Stimulated activated CD4-positive, alpha-beta T cell treated with anti-CD3 and anti-CD28 coated beads, TNF-alpha, amount 100 ng/mL, for 1 hour (primary cell): ENCODE measurements at places on chromosomes 12 and 14.

GRCh38 chr12:127558361-127558760 lies 708.6 kb upstream of the TMEM132C start:
- DNase-seq, result no peak

DNA sequence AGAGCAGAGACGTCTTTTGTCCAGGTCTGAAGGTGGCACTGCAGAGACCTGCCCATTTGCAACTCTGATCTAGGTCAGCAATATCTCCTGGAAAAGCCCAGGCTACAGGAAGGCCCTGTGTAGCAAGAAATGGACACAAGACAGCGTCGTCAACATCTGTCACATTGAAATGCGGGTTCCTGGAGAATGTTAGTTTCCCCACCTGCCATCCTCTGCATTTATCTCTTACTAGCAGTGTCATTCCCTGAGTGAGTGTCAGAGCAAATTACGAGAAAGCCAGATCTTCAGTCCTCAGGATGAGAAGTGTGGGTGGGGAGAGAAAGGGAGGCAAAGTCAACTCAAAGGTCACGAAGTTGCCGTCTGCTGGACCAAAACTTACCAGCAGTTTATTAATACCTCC lies 27.4 kb upstream of the FLVCR2 start:
- DNase-seq, result no peak

- no peak for DNase-seq
Observed at GRCh38 chr12:1863823-1864222, 43.5 kb downstream of the LRTM2 start.

- no peak for DNase-seq
Observed at GRCh38 chr12:115215544-115215943, 531.6 kb upstream of the TBX3 start.

GRCh38 chr12:89918172-89918846 lies 209.7 kb upstream of the ATP2B1 start:
- no peak for DNase-seq

GRCh38 chr12:113862590-113863454 lies 103.3 kb downstream of the RBM19 start:
- DNase-seq, result no peak

DNA sequence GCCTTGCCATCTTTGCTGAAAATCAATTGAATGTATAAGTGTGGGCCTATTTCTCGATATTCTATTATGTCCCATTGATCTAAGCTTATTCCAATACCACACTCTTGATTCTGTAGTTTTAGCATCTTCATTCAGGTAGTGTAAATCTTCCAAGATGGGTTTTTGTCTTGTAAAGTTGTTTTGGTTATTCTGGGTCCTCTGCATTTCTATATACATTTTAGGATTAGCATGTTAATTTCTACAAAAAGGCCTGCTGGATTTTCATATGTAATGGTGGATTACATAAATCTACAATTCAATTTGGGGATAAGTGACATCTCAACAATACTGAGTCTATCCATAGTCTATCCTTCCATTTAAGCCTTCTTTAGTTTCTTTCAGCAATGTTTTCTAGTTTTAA lies 86.0 kb upstream of the ANO4 start:
- DNase-seq, result no peak

GRCh38 chr14:95564060-95564459 lies 29.2 kb downstream of the GLRX5 start:
- no peak for DNase-seq

GRCh38 chr14:84857571-84857970 lies 672.4 kb upstream of the FLRT2 start:
- no peak for DNase-seq

- DNase-seq, result no peak
Observed at GRCh38 chr12:11085419-11085818, 6.7 kb downstream of the TAS2R43 start.

DNA sequence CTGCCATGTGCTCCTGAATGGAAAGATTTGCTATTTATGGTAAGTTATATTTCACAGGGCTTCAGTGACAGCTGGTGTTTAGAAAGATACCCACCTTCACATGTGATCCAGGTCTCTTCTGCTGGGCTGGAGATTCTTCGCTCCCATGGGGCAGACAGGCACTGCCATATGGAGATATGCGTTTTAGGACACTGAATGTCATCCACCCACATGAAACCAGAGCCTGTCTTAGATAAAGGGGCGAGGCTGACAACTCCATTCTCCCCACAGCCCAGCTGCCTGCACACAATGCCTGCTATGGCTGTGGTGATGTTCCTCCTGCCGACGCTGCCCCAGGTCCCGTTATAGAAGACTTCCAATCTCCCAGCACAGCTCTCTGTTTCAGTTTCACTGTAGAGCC lies 69.4 kb downstream of the ACSM4 start:
- DNase-seq, result no peak

- no peak for DNase-seq
Observed at GRCh38 chr12:21065845-21066244, 65.1 kb upstream of the SLCO1B1 start.

GRCh38 chr14:66111891-66112290 lies 374.3 kb upstream of the CCDC196 start:
- no peak for DNase-seq

DNA sequence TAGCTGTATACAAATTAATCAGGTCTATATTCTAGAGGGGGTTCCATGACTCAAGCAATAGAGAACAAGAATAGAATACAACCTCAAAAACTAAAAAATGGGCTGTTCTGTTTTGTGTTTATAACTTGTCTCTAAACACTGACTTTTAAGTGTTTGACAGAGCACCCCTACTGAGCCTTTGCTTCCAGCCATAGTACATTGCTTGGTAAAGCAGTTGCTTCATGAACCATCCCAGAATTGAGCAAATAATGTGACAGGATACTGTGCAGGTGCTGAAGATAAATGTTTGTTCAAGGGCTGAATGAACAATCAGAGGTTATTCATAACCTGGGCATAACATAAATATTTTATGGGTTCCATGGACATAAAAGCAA lies 11.5 kb downstream of the SPTSSA start:
- no peak for DNase-seq

GRCh38 chr12:26346736-26347135 lies 151.4 kb downstream of the SSPN start:
- DNase-seq, result no peak

- no peak for DNase-seq
Observed at GRCh38 chr14:21476523-21476924, 235 bp downstream of the RAB2B start.

GRCh38 chr12:51186465-51187085 lies 13.6 kb upstream of the TFCP2 start:
- DNase-seq, result no peak

- no peak for DNase-seq
Observed at GRCh38 chr12:131139363-131140068, 185.8 kb downstream of the ADGRD1 start.

DNA sequence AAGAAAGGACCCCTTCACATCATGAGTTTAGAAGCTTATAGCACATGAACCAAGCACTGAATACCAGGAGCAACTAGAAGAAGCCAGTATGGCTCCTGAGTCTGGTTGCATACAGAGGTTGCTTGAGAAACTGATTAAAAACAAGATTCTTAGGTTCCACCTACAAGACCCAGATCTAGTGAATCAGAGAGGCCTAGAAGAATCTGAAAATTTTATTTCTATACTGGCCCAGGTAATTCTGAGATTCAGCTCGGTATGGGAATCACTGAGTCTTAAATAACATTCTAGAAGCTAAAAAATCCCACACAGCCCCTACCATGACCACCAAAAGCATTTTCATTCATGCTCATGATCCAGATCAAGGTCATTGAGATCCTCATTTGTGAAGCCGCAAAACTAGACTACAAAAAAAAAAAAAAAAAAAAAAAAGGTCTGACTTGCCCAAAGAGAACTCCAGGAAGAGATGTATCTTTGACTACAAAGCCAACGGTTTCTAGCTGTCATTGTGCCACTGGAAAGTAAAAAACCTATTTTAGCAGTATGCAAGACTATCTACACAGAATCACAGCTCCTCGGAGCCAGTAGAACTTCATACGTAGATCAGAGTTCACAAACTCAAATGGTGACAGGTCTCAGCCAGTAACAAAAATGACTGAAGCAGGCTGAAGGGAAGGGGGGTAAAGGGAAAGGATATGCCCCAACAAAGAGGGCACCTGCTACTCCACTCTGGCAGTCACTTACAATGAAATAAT lies 168.4 kb upstream of the EGLN3 start:
- DNase-seq, result no peak

DNA sequence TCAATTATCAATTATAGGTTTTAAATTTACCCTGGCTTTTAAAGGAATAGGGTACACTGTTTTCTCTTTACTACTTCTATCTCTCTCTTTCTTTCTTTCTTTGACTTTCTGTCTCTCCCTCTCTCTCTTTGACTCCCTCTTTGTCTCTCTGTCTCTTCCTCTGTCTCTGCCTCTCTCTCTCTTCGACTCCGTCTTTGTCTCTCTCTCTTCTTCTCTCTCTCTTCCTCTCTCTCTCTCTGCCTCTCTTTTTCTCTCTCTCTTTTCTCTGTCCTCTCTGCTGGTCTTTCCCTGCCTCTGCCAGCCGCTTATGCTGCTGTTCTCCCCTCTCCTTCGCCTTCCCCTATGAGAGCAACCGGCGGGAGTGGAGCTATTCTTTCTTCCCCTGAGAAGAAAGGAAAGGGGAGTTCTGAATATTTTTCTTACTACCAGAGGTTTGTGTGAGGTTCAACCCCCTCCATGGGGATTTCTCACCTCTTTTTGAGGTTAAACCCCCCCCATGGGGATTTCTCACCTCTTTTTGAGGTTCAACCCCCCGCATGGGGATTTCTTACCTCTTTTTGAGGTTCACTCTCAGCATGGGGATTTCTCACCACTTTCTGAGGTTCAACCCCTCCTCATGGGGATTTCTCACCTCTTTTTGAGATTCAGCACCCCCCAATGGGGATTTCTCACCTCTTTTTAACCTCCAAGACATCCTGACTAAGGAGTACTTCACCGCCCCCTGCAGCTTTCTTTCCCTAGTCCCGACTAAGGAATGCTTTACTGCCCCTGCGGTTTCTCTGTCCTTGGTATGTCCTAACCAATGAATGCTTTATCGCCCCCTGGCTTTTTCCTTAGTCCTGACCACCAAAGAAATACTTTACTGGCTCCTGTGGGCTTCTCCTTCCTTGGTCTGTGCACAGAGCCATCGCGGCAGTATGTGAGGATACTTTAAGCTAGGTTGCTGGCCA lies 27.4 kb upstream of the DDHD1 start:
- DNase-seq, result peak; percentile 3

DNA sequence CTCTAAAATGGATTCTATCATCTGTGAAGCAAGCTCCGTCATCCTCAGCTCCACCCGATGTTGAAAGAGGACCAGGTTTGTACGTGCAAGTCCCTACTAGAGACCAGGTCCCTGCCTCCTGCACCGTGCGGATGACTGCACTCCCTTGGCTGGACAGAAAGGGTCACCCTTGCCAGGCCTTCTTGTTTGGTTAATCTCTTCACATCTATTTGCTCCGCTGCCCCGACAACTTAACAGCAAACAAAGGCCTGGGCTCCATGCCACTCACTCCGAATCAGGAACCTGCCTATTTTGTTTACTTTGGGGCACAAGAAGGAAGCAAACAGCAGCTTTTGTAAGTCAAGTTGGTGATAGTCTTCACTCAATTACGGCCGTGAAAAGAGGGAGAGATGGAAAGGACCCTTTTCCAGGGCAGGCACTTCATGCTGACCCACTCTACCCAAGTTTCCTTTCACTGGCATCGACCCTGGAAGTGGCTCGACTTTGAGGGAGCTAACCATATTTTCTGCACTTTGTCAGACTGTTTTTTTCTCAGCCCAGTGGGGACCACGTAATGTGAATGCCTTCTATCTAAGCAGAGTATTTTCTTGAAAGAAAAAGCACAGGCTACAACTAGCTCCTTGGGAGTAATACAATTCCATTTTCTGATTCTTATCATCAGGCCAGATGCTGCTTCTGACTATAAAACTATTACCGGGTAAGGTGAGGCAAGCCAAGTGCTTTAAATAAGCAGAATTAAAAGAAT lies 202.6 kb downstream of the FOXN3 start:
- no peak for DNase-seq

DNA sequence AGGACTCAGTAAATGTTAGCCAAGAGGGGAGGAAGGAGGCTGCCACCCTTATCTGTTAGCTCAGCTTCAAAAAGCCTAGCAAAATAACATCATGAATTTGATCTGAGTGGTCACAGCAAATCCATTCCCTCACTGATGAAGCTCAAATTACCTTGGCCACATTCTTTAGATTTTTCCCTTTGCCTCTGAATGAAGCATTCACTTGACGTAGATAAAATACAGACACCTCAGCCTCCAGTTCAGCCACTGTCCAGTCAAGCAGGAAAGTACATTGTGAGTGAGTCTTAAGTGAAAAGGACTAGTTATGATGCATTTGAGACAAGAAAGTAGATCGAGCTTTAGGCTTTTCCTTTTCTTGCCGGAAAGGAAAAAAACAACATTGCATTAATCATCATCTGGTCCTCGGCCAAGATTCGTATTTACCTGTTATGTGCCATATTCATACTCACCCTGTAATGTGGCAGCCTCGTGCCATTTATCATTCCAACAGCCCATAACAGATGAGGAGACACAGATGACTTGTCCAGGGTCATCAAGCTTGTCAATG lies 146.5 kb downstream of the ETV6 start:
- DNase-seq, result no peak

DNA sequence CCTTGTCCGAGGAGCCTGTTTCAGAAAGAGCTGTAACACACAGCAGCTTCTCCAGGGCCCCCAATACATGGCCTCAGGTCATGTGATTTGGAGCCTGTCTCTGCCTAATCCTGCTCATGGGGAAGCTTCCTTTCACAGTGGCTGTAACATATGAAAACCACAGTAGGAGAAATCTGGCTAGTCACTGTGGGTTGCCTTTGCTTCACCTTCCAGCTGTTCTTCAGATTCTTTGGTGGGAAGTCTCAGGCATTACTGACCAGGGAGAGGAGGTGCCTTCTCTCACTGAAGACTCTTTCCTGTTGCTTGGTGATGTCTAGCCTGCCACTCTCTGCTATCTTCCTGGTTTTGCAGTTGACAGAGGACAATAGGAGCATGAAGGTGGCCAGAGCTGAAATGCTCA lies 350.6 kb downstream of the DPF3 start:
- no peak for DNase-seq

GRCh38 chr12:58046271-58046670 lies 104.9 kb downstream of the ATP23 start:
- no peak for DNase-seq

GRCh38 chr12:67747869-67748742 lies 99.6 kb downstream of the DYRK2 start:
- no peak for DNase-seq

GRCh38 chr14:21042918-21043317 lies 756 bp downstream of the RNASE7 start:
- DNase-seq, result no peak

DNA sequence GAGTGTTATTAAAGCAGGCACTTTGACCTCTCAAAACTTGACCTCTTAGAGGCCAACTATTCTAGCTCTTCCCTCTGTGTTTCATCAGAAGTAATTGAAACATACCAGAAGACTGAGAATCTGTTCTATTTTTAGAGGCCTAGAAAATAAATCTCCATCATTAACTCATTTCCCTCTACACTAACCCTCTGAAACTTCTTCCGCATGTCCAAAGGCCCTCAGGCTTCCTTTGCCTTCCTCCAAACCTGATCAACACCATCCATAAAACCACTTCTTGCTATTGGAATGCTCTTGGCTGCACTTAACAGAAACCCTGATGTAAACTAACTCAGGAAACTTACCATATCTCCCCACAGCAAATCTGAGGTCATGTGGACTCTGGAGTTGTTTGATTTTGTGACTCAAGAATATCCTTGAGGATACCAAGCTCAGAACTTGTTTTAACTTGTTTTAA lies 196.4 kb downstream of the RPAP3 start:
- DNase-seq, result no peak
